ENCODE measurements at places on chromosomes 5 and 9. TPM values are rescaled to one million over a fixed set of nuclear protein-coding genes. Genes with fewer than 3 reads are reported as not detected.

DNA sequence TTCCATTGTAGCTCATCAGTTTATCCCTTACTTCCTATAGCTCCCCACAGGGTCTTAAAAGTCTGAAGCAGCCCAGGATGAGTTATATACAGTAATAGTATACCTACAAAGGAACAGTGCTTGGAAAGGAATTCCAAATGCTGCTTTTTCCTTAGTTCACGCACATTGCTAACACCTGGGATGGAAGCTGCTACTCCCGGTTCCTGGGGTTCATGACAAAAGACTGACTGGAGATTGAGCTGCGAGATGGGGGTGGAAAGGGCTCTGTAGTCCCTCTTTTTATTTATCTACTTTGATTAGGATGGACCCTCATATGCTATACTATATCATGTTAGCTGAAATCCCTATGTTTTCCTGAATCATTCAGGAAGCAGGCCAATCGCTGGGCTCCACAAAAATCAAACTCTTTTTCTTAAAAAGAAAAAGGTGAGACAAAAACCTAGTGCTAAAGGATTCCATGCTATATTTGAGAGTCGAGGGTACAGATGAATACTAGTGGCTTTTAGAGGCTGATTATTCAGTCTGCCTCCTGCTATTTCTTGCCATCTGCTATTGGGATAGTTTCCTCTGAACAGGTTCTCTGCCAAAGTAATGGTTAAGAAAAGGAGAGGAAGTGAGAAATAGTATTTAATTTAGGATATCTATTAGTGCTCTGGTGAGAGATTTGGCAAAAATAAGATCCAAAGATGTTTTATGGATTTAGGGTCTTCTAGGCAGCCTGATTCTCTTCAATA is 81.2 kb downstream of the MRPS27 start:
- ATAC-seq: no peak
- no peak overlapping the region for H3K27ac ChIP-seq
- H3K4me1 ChIP-seq: peaks cover 11% of the 10 kb centered on the region
- no peak overlapping the region for H3K4me3 ChIP-seq
- H3K27me3 ChIP-seq: no peaks in the 10 kb centered on the region

- no peaks in the 10 kb centered on the region for H3K36me3 ChIP-seq
- H3K27ac ChIP-seq: peak overlapping the region; percentile 25
- peaks cover 11% of the 10 kb centered on the region for H3K4me1 ChIP-seq
- peak; percentile 85 for ATAC-seq
- peaks cover 32% of the 10 kb centered on the region for H3K27me3 ChIP-seq
Observed at GRCh38 chr5:956941-957747, 51.5 kb upstream of the NKD2 start.

- H3K27ac ChIP-seq: peak overlapping the region; percentile 88
- H3K36me3 ChIP-seq: peaks cover 25% of the 10 kb centered on the region
- H3K27me3 ChIP-seq: no peaks in the 10 kb centered on the region
- peak overlapping the region; percentile 79 for H3K4me3 ChIP-seq
- H3K4me1 ChIP-seq: peaks cover 31% of the 10 kb centered on the region
Observed at GRCh38 chr9:37528652-37529471, 43.1 kb downstream of the POLR1E start.

- H3K4me3 ChIP-seq: no peak overlapping the region
- ATAC-seq: no peak
- no peaks in the 10 kb centered on the region for H3K36me3 ChIP-seq
- no peaks in the 10 kb centered on the region for H3K4me1 ChIP-seq
- H3K27ac ChIP-seq: no peak overlapping the region
Observed at GRCh38 chr5:73940801-73941200, 314.8 kb downstream of the ARHGEF28 start.

DNA sequence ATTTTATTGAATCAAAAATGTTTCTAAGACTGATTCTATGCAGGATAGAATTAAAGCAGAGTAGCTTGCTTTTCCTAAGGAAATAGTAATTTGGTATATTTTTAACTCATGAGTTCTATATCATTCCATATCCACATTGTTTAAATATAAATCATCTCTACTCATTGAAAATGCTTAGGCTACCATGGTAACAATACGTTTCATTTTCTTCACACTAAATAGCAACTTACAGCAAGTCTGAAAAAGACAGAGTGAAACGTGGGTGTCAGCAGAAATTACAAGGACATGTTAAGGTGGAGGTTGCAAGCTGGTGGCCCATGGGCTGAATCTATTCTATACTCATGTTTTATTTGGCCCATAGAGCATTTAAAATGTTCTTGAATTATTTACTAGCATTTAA is 487.9 kb downstream of the ARHGEF28 start:
- no peaks in the 10 kb centered on the region for H3K4me1 ChIP-seq
- H3K27ac ChIP-seq: no peak overlapping the region
- H3K4me3 ChIP-seq: no peak overlapping the region
- no peak for ATAC-seq
- peaks cover 31% of the 10 kb centered on the region for H3K27me3 ChIP-seq
- H3K36me3 ChIP-seq: no peaks in the 10 kb centered on the region

DNA sequence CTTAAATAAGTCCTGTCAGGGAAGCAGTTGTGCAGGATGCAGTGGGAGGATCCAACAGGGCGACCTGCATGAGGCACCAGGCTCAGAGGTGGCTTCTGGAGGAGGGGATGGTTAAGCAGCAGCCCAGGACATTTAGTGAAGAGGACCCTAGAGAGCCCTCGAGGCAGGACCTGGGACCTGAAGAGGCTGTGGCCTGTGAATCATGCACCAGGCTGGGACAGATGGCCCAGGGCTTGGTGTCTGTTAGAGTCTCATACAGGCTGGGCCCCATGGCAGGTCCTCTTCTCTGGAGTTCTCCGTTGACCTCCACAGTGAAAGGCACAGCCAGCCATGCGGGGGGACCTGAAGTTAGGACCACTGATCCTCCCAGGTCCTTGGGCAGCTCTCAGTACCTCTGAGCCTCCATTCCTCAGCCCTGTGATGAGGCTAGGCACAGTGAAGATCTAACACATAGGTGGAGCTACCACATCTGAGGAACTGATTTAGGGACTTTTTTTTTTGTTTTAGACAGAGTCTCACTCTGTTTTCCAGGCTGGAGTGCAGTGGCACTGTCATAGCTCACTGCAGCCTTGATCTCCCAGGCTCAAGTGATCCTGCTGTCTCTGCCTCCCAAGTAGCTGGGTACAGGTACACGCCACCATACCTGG is 60.8 kb upstream of the GARNL3 start:
- H3K27me3 ChIP-seq: no peaks in the 10 kb centered on the region
- ATAC-seq: no peak
- no peak overlapping the region for H3K27ac ChIP-seq
- H3K4me3 ChIP-seq: no peak overlapping the region

GRCh38 chr5:51439232-51439631 is 56.0 kb downstream of the ISL1 start:
- H3K36me3 ChIP-seq: no peaks in the 10 kb centered on the region
- H3K27ac ChIP-seq: no peak overlapping the region
- ATAC-seq: no peak
- H3K4me1 ChIP-seq: no peaks in the 10 kb centered on the region

DNA sequence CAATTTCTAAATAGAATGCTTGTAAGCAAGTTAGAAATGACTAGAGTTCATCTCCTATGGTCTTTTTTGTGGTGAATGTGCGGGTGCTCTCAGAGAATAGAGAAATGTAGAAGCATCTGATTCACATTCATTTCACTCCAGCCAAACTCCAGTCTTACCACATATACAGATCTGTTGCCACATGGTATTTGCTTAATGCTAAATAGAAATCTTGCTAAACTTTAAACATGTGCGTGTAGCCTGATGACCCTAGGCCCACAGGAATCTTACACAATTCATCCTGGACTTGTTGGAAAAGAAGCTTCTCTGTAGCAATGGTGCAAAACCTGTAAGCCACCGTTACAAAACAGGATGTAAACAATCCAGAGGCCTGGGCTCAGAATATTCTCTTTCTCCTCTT is 135.2 kb downstream of the PCSK1 start:
- no peaks in the 10 kb centered on the region for H3K36me3 ChIP-seq
- no peak overlapping the region for H3K4me3 ChIP-seq
- H3K4me1 ChIP-seq: no peaks in the 10 kb centered on the region

- peaks cover 66% of the 10 kb centered on the region for H3K4me1 ChIP-seq
- ATAC-seq: peak; percentile 70
- H3K27ac ChIP-seq: peak overlapping the region; percentile 84
- peaks cover 53% of the 10 kb centered on the region for H3K36me3 ChIP-seq
- no peaks in the 10 kb centered on the region for H3K27me3 ChIP-seq
Observed at GRCh38 chr5:6728011-6728794, 15.0 kb downstream of the TENT4A start.

- H3K27me3 ChIP-seq: peaks cover 16% of the 10 kb centered on the region
- H3K27ac ChIP-seq: no peak overlapping the region
- ATAC-seq: peak; percentile 40
- H3K36me3 ChIP-seq: no peaks in the 10 kb centered on the region
Observed at GRCh38 chr5:57779383-57780223, 297.0 kb upstream of the ACTBL2 start.

DNA sequence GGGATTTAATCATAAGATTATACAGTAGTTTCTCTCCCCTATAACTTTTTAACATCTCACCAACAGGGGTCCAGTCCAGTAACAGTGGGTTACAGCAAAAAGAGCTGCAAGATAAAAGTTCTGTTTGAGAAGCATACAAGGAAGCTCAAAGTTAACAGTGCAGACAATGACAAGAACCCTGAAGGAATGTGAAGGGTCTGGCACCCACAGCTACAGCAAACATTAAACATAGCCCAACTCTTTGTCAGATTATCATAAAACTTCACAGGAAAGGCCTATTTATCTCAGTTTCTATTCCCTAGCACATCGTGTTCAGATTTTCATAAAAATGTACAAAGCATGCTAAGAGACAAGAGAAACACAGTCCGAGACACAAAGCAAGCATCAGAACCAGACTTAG is 309.4 kb downstream of the DIRAS2 start:
- H3K4me1 ChIP-seq: no peaks in the 10 kb centered on the region
- H3K27me3 ChIP-seq: peaks cover 22% of the 10 kb centered on the region

DNA sequence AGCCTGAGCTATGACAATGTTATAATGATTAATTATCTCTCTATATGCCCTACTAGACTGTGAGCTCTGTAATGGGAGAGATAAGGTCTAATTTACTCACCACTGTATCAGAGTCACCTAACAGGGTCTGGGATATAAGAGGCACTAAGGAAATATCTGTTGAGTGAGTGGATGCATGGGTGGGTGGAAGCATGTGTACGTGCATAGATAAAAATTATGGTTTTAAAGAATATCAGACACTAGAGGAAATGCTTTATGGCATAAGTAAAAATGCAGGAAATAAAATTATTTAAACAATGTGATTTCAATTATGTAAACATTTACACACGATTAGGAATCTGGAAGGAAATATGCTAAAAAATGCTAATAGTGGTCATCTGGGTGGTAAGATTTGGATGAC is 137.8 kb downstream of the SPOCK1 start:
- H3K4me3 ChIP-seq: no peak overlapping the region
- no peaks in the 10 kb centered on the region for H3K36me3 ChIP-seq
- H3K27me3 ChIP-seq: peaks cover 10% of the 10 kb centered on the region
- no peak for ATAC-seq

DNA sequence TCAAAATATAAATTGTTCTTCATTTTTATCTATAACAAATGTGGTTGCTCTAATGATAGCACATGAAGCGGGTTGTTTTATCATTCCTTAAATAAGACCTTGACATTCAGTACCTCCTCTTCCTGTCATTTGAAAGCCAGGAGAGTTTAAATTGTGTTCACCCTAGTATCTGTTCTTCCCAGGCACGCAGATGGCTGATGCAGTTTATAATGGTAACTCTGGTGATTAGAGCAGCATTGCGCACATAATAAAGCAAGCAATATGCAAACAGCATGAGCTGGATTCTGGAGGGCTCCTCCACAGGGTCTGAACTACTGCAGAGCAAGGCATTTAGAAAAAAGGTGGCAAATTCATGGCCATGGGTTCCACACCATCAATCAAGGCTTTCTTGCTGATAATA is 307.8 kb downstream of the ENC1 start:
- H3K4me3 ChIP-seq: no peak overlapping the region
- H3K4me1 ChIP-seq: no peaks in the 10 kb centered on the region
- H3K27me3 ChIP-seq: peaks cover 17% of the 10 kb centered on the region
- ATAC-seq: no peak
- H3K27ac ChIP-seq: no peak overlapping the region
- H3K36me3 ChIP-seq: no peaks in the 10 kb centered on the region

DNA sequence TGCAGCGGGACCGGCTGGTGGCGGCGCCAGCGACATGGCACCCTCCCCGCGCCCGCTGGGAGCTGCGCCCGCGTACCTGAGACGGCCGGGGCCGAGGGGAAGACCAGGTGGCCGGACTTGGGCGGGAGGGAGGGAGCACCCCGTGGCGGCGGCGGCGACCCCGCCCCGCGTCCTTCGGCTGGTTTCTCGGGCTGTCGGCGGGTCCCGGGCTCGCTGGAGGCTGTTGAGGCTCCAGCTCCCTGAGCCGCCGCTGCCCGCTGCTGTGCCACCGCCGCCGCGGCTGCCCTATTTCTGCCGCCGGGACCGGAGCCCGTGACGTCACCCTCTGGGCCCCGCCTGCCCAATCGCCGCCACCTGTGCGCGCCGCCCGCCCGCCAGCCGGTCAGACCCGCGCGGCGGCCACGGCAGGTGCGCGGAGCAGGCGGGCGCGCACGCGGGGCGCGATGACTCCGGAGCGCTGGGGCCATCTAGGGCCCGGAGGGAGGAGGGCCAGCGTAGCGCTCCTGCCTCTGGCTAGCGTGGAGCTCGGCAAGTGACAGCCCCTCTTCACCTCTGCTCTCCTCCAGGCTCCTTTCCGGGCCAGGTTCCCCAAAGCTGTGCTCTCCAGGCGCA is at the start of gene FSTL4:
Gene FSTL4, minus strand, starts transcription at position 293 of the 612 bp plus-strand sequence.
- peak within 1 kb of the TSS; percentile 72 for H3K4me3 ChIP-seq
- H3K4me1 ChIP-seq: peaks cover 4% of the 10 kb centered on the region
- H3K27ac ChIP-seq: no peak within 1 kb of the TSS
- H3K36me3 ChIP-seq: no peaks in the 10 kb centered on the region

DNA sequence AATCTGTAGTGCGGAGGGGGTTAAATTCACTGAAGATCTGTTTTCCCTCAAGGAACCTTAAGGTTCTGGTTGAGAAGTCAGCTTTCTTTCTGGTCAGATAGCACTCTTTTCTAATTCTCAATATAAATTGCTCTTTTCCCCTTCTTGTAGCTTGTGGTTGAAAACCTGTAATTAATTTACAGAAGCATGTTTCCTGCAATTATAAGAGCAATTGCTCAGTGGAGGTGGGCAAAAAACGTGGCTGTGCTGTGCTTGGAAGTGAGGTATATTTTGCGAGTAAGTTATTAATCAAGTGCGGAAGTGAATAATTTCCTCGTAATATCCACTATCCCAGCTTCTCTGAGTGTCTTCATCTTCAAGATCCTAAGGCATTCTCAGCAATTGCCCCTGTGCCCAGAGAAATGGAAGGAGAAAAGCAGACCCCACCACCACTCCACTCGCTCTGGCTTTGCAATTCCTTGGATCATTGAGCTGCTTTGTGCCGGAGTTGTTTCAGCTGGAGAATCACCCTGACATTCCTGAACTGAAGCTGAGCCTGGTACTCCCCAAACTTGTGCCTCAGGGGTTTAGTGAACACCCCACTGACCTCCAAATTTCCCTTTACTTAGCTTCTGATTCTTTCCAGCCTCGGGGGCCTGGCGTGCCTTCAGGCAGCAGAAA is 140.6 kb downstream of the LRRC70 start:
- peaks cover 20% of the 10 kb centered on the region for H3K27me3 ChIP-seq
- H3K4me1 ChIP-seq: no peaks in the 10 kb centered on the region
- H3K27ac ChIP-seq: no peak overlapping the region
- no peaks in the 10 kb centered on the region for H3K36me3 ChIP-seq
- ATAC-seq: no peak

Gene OLFML2A
- total RNA-seq: not detected

Gene TPM2
- 4.1 TPM for total RNA-seq

Gene PCDHB2
- total RNA-seq: 0.06 TPM

Gene LPCAT1
- 62.7 TPM for total RNA-seq

Gene NSG2
- not detected for total RNA-seq

Gene PPP3R2
- not detected for total RNA-seq

Gene HRCT1
- not detected for total RNA-seq
